ENCODE measurements at places on chromosomes 6 and 20.

GRCh38 chr6:37011656-37012378, 6.4 kb downstream of the FGD2 start:
- DNase-seq, result no peak

- no peak for DNase-seq
These were observed 112.8 kb upstream of the INSM1 start for GRCh38 chr20:20255099-20255498.

GRCh38 chr6:118808793-118809638, 84.9 kb upstream of the ASF1A start:
- DNase-seq, result no peak

GRCh38 chr20:57396984-57397692, 5.9 kb downstream of the RBM38 start:
- no peak for DNase-seq

DNA sequence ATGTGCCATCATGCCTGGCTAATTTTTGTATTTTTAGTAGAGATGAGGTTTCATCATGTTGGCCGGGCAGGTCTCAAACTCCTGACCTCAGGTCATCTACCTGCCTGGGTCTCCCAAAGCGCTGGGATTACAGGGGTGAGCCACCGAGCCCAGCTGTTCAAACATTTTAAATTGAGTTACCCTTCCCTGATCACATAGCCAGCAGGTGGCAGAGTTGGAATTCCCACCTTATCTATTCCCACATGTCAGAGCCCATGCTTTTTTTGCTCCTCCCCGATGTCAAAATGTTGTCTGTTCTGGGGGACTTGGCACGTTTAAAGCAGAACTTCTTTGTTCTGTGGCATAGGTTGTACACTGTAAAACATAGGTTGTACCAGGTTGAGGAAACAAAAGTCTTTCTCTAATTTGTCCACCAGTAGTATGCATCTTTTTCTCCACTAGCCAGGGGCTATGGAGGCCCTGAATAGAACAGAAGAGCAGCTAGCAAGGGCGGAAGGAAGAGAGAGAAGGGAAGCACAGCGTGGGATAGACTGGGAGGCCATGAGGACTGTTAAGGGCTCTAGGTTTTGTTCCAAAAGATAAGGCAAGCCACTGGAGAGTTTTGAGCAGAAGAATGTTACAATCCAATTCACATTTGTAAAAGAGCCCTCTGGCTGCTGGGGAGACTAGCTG, 7.3 kb upstream of the LBP start:
- DNase-seq, result no peak

- DNase-seq, result no peak
These were observed 3.4 kb downstream of the ZNF512B start for GRCh38 chr20:63966172-63966943.

GRCh38 chr6:36683656-36684446, 5.3 kb downstream of the CDKN1A start:
- DNase-seq, result no peak

DNA sequence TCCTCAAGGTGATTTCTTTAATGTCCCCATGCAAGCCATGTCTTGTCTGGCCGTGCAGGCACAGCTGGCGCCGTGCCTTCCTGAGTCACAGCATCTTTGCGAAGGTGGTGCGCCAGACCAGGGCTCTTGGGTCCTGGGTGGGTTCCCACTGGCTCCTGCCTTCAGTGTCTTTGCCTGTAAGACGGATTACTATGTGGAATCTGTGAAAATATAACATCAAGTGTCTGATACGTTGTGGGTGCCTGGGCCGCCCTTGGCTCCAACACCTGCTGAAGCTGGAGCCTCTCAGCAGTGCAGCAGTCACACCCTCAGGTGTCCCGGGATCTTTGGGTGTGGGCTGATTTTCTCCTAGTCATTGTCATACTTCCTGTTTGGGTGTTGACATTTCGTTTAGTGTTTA, 3.2 kb downstream of the OSBPL2 start:
- DNase-seq, result no peak

- no peak for DNase-seq
These were observed 191.1 kb downstream of the SAMD5 start for GRCh38 chr6:147699637-147700036.

DNA sequence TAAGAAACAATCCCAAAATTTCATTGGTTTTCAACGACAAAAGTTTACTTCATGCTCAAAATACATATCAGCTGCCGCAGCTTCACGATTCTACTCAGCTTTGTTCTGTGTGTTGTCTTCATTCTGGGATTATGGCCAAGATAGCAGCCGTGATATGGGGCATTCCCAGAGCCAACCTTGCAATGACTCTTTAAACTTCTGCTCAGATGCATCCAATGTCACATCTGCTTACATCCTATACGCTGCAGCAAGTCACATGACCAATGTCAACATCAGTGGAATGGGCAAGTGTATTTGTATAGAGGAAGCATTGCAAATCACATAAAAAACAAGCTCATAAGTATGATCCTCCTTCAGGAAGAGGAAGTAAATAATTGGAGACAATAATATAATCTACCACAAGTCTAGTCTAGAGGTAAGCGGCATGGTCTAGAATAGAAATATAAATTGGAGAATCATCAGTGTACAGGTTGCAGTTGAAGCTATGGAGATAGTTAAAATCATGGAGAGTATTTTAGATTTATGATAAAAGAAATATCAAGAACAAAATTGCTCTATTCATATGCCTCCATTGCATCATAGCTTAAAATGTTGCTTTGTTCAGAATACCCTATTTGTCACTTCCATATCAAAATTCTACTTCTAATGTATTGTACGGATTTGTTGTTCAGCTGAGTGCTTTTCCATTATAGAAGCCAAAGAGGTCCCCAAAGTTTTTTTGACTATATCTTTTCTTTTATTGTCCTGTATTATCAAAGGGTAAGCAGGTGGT, 7.2 kb upstream of the C6orf141 start:
- no peak for DNase-seq

DNA sequence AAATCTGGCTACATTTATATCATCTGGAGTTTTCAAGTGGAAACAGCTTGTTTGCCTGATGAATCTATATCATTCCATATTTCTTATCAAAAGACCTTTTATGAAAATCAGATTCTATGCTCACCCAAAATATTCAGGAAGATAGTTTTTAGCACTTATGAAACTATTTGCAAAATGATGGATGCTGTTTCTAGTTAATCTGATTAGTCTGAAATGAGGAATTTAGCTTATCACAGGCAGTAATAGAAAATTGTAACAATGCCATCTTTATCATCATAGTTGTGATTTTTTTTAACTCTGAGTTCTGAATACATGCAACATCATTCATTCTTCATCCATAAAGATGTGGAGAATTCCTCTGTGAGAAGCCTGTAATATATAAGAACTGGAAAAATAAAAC, 229.7 kb downstream of the PLCB1 start:
- DNase-seq, result no peak
